ENCODE measurements at places on chromosomes 16 and 17.

GRCh38 chr16:84633622-84634021 lies 14.7 kb upstream of the KLHL36 start:
- no peak for DNase-seq

GRCh38 chr17:30477774-30478115 lies 537 bp downstream of the GOSR1 start:
- no peak for DNase-seq

- peak; percentile 33 for DNase-seq
These were observed 77.0 kb downstream of the MYH13 start for GRCh38 chr17:10295728-10296343.

DNA sequence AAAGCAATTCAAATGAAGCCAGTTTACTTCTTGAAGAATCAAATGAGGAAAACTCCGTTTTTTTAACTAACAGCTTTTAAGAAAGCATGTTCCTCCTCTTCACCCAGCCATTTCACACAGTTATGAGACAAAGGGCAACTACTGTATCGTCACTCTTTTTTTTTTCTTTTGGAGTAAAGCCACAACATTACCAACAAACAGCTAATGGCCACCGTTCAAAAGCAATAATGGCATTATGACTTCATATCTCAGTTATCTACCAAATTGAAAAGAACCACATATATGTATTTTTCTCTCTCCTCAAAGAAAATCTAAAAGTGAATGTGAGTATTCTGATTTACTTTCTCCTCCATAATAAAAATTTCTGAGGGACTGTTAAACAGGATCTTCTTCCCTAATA lies 14.5 kb downstream of the GRB2 start:
- no peak for DNase-seq

GRCh38 chr17:51439395-51440229 lies 179.3 kb downstream of the UTP18 start:
- peak; percentile 74 for DNase-seq

- no peak for DNase-seq
These were observed 5.5 kb downstream of the TMEM204 start for GRCh38 chr16:1538804-1539520.

- peak; percentile 75 for DNase-seq
These were observed 569 bp downstream of the FLII start for GRCh38 chr17:18257982-18258355.

DNA sequence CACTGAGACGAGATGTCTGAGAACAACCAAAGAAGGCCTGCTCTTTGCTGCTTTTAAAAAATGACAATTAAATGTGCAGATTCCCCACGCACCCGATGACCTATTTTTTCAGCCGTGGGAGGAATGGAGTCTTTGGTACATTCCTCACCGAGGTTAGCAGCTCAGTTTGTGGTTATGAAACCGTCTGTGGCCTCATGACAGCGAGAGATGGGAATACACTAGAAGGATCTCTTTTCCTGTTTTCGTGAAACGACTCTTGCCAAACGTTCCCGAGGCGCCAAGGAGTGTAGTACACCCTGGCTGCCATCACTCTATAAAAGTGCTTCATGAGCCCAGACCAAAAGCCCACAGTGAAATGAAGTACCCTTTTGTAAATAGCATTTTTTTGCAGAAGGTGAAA lies 87.8 kb downstream of the CRISPLD2 start:
- DNase-seq = no peak

DNA sequence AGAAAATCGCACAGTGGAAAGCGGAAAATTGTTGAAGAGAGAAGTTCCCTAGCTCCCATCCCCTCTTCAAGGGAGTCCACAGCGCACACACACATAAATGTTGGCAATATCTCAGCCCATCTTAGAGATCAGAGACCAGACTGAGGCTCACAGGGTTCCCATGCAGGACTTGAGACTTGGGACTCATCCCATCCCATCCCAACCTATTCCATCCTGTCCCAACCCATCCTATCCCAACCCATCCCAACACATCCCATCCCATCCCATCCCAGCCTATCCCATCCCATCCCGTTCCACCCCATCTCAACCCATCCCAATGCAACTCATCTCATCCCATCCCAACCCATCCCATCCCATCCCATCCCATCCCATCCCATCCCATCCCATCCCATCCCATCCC lies 29.6 kb downstream of the GSG1L start:
- DNase-seq = no peak

DNA sequence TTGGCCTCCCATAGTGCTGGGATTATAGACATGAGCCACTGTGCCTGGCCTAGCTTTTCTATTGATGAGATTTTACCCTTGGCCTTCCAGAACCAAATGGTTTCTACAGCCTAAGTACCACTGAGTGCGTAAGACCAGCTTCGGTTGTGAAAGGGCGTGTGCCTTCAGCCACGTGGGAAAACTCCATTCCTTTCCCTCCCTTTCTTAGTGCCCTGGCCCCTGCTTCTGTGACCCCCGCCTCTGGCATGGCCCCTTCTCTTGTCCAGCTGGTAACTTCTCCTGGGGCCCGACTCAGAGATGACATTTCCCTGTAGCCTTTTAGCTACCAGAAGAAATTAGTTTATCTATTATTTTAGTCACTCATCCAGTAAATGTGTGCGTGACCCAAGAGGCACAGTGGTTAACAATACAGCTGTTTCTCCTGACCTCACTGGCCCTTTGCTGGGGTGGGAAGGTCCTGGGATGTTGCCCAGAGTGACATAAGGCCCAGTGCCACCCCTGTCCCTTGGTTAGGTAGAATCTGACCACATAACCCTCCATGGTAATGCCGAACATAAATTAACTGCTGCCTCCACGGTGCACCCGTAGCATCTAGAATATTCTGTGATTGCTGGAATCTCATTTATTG lies 97.3 kb downstream of the PLCG2 start:
- no peak for DNase-seq

GRCh38 chr17:73998653-73999645 lies 204.5 kb upstream of the RPL38 start:
- peak; percentile 3 for DNase-seq

GRCh38 chr16:8260140-8260539 lies 330.2 kb downstream of the TMEM114 start:
- DNase-seq = no peak

DNA sequence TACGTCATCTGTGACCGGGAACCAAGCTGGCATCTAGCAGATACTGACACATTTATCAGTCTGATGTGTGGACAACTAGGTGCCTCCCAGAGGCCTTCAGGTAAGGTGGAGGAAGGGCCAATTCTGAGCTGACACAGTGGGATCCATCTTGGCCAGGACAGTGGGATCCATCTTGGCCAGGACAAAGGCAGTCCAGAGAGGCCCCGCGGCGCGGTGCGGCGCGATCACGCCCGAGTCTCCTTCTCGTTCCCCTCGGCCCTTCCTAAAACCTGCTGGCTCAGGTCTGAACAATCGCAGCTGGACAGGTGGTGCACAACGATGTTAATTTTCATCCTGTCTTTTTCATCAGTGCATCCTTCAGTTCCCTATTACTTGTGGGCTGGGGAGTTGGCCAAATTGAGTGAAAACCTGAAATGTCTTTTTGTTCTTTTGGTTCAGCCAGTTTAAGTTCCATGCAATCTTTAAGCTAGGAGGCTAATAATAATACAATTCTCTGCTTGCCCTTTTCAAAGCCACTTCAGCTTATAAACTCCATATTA lies 486 bp upstream of the WSB1 start:
- DNase-seq = no peak

DNA sequence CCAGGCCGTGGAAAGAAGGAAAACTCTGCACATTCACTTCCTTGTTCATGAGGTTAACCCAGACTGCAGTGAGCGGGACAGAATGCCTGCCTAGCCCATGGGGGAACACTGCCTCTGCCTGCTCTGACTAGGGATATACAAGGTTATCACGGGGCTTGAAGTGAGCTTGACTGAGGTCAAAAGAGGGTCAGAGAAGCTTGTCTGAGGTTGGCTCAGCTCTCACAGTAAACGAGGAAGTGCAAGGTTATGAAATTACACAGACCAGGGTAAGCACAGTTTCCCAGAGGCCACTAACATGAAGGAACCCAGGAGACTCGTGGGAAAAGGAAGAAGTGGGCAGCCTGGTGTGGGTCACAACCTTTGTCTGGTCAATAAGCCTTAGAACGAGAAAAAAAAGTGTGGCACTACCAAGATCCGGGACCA lies 28.7 kb downstream of the HIC1 start:
- DNase-seq = no peak

DNA sequence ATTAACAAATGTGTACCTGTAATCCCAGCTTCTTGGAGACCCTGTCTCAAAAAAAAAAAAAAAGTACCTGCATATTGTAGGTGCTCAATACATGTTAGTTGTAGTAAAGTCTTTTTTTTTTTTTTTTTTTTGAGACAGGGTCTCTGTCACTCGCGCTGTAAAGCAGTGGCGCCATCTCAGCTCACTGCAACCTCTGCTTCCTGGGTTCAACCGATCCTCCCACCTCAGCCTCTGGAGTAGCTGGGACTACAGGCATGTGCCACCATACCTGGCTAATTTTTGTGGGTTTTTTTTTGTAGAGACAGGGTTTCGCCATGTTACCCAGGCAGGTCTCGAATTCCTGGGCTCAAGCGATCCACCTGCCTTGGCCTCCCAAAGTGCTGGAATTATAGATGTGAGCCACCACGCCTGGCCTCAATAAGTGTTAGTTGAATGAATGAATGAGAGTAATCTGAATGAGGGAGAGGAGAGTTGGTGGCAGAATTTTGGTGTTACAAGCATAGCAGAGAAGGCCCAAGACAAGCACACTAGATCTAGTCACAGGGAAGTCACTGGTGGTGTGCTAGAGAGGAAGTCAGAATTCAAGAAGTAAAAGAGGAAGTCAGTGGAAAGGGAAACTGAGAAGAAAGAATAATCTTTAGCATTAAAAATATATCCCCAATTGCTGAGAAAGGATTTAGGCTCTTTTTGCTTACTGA lies 9.4 kb upstream of the MYL4 start:
- no peak for DNase-seq

DNA sequence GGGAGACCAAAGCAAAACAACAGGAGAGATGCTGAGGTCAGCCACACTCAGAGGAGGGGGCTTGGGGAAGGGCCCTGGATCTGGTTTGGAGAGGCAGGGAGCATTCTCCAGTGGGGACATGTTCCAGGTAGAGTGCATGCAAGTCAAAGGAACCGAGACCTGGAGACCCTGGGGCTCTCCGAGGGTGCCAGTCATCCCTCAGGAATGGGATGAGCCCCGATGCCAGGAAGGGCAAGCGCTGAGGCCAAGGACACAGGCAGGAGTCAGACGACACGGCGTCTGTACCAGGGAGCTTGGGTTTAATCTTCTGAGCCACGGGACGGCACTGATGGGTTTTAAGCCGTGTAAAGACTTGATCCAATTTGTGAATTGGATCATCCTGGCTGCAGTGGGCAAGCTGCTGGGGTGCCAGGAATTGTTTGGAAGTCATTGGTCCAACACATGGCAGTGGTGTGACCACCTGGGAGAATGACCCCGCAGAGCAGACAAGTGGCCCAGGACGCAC lies 32.9 kb upstream of the ANKRD40CL start:
- no peak for DNase-seq

- no peak for DNase-seq
These were observed 4.1 kb upstream of the UBTF start for GRCh38 chr17:44223541-44224071.

DNA sequence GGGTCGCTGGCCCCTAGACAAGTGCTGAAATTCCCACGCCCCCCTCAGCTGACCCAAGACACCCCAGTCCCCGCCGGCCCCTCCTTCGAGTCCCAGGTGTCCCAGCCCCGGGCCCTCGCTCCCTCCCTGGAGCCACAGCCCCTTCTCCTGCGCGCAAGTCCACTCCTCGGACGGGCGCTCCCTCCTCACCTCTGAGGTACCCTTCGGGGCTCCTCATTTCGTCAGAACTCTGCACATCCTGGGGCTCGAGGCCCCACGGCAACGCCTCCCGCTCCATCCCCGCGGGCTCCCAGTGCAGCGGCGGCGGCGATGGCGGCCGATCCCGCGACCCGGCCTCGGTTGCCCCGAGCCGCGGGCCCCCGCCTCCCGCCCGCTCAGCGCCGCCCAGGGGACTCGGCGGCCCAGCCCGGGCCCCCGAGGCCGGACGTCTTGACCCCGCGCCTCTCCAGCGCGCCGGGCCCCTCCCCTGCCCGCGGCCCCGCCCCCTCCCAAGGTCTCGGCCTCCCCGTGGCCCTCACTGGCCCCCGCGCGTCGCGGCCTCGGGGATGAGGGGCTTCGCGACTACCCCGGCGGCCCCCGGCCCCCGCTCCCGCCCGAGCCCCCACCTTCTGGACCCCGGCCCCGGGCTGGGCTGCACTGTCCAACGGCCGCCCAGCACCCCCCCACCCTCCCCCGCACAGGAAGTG lies at the start of gene ZNF768:
ZNF768 (minus strand) TSS at position 430 of the 686 bp plus-strand sequence; CDS start at position 277, 153 bp downstream.
- no peak for DNase-seq

DNA sequence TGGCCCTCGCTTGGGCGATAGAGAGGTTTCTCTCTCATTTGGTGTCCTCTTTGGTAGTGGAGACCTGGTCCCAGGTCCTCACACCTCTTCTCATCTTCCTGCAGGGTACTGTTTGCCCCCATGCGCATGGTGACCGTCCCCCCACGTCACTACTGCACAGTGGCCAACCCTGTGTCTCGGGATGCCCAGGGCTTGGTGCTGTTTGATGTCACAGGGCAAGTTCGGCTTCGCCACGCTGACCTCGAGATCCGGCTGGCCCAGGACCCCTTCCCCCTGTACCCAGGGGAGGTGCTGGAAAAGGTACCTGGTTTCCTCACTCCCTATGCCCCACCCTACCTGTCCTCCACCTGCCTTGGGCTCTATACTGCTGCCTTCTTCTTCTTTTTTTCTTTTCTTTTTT lies 10.5 kb downstream of the MVP start:
- DNase-seq = no peak

DNA sequence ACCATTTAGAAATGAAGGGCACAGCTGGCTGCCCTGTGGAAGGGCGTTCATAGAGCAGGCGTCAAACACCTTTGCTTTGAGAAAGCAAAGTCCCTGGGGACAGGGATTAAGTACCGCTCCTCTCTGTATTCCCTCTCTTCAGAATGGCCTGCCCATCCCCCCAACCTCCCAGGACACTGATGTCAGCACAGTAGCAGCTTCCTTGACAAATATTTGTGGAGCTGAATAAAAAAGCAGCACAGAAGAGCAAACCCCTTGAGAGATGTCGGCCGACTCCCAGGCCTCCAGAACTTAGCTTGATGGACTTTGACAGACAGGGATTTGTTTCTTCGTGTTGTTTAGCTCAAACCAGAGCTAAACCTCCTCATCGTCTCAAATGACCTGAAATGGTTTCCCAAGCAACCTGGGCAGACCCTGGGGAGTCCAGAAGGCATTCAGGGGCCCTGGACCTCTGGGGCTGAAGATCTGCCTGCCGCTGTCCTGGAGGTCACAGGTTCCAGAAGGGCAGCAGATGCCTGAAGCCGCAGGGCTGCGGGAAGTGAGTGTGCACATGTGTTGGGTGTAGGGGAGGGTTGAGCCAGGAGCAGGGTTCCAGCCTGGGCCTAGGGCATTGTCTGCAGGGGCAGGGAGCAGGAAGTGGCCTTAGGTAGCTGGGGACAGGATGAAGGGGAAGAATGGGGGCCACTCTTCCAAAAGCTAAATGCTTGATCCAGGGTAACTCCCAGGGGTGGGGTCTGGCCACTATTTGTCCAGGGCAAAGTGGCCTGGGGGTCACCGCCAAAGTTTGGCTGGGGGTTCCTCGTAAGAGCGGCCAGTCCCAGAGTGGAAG lies 42.3 kb upstream of the NKD1 start:
- DNase-seq = no peak
